PC-9 (cell line): ENCODE measurements at places on chromosomes 7 and 10.

GRCh38 chr7:117135553-117135891 is 182.2 kb downstream of the ST7 start:
- H3K27me3 ChIP-seq: no peaks in the 10 kb centered on the region
- H3K4me1 ChIP-seq: peaks cover 23% of the 10 kb centered on the region
- DNase-seq: no peak

- H3K4me1 ChIP-seq: no peaks in the 10 kb centered on the region
- H3K36me3 ChIP-seq: no peaks in the 10 kb centered on the region
- H3K4me3 ChIP-seq: no peak overlapping the region
- no peak for DNase-seq
Measured at GRCh38 chr7:20642166-20642565, 26.7 kb downstream of the ABCB5 start.

DNA sequence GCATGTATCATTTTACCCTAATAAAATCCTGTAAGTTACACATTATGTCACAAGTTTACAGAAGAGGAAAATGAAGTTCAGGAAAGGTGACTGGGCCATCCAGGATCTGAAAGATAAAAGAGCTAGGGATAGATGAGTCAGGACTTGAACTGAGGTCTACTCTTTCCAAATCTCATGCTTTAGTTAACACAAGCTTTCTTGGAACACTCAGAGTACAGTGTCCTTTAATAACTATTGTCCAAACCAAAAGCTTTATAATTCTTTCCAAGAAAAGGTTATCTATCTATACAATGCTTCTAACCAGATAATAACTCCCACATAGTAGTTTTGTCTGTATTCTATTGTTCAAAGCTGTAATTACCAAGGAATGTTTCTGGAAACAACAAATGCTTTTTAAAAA is 164.6 kb downstream of the LRRN3 start:
- H3K4me1 ChIP-seq: no peaks in the 10 kb centered on the region
- H3K4me3 ChIP-seq: no peak overlapping the region
- DNase-seq: no peak
- no peaks in the 10 kb centered on the region for H3K36me3 ChIP-seq

GRCh38 chr7:35780070-35780469 is 20.8 kb upstream of the SEPTIN7 start:
- no peak overlapping the region for H3K27ac ChIP-seq
- no peaks in the 10 kb centered on the region for H3K36me3 ChIP-seq
- no peak for DNase-seq
- no peaks in the 10 kb centered on the region for H3K27me3 ChIP-seq
- H3K4me3 ChIP-seq: no peak overlapping the region
- H3K4me1 ChIP-seq: no peaks in the 10 kb centered on the region

- H3K27ac ChIP-seq: no peak overlapping the region
- H3K27me3 ChIP-seq: peaks cover 29% of the 10 kb centered on the region; the same call in 1 of the 2 replicates
- H3K36me3 ChIP-seq: no peaks in the 10 kb centered on the region
- no peak for DNase-seq
- no peak overlapping the region for H3K4me3 ChIP-seq
- H3K4me1 ChIP-seq: no peaks in the 10 kb centered on the region
Measured at GRCh38 chr10:44389150-44389549, 4.3 kb upstream of the CXCL12 start.
